ENCODE measurements at places on chromosomes 2 and 18. TPM values are rescaled to one million over a fixed set of nuclear protein-coding genes. Genes with fewer than 3 reads are reported as not detected.

DNA sequence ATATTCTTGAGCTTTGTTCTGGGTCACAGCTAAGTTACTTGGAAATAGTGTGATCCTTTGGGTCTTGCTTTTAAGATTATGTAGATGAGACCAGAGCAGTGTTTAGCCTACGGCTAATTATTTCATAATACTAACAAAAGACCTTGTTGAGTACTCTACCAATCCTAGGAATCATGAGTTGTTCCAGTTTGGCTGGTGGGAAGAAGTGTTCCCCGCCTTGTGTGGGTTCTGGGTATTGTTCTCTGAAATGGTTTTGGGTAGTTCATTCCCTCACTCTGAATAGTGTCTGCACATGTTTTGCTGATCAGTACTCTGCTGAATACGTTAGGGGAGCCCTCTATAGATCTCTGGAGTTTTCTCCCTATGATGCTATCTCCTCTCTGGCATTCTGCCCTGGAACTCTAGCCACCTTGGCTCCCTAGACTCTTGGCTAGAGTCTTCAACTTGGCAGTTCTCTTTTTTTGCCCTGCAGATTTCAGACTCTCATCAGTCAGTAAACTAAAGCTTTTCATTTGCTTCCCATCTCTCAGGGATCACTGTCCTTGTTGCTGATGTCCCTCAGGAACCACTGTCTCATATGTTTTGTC lies 48.4 kb downstream of the NEMP2 start:
- no peak for DNase-seq
- peaks cover 9% of the 10 kb centered on the region for H3K36me3 ChIP-seq
- no peak overlapping the region for H3K27ac ChIP-seq
- H3K4me1 ChIP-seq: peaks cover 26% of the 10 kb centered on the region
- no peak overlapping the region for H3K4me3 ChIP-seq

GRCh38 chr2:233980955-233981561 lies 63.9 kb downstream of the TRPM8 start:
- no peak for DNase-seq
- H3K4me3 ChIP-seq: no peak overlapping the region
- H3K27ac ChIP-seq: no peak overlapping the region
- H3K27me3 ChIP-seq: no peaks in the 10 kb centered on the region
- H3K4me1 ChIP-seq: peaks cover 23% of the 10 kb centered on the region

DNA sequence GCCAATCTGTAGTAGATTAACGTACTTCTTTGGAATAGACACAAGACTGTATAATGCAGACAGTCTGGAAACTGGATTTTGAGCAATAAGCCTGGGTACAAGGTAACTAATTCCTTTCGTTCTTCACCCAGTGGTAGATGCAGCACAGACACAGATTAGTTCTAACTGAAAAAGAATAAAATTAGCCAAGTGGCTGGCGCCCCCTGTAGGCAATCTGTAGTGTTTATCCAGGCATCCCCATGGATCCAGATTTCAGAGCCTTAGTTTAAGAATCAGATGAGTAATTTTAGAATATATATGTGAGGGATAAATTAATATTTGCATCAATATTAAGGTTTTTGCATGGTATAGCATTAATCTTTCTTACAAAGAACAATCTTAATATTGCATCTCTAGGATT lies 563.9 kb downstream of the DCC start:
- H3K27ac ChIP-seq: no peak overlapping the region
- no peaks in the 10 kb centered on the region for H3K27me3 ChIP-seq
- H3K36me3 ChIP-seq: no peaks in the 10 kb centered on the region
- H3K4me3 ChIP-seq: no peak overlapping the region

DNA sequence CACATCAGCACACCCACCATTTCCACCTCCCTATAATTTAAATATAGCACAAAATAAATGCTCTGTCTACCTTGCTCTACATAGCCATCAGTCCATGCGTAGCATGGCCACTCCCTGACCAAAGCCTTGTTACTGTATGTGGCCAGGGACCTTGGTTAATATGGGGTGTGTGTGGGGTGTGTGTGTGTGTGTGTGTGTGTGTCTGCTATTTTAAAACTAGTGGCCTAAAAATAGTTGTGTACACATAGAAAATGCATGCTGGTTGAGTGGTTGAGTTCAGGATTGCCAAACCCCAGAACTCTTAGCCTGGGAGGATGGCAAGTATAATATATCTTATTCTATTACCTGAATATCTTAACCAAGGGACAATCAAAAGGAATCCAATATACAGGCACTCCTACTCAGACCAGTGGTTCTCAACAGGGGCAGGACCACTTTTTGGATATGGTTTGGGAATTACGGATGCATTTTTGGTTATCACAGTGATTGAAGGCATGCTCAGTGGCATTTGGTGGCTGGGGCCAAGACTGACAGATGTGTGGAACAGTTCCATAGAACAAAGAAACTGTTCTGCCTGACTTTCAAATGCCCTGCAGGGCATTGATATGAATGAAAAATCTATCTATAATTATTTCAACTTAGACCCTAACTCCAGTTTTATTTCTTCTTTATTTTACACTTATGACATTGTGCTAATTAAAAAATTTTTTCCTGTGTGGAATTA lies 72.3 kb upstream of the PSME4 start:
- H3K27me3 ChIP-seq: no peaks in the 10 kb centered on the region
- no peak for DNase-seq
- peaks cover 15% of the 10 kb centered on the region for H3K4me1 ChIP-seq
- no peak overlapping the region for H3K27ac ChIP-seq
- no peak overlapping the region for H3K4me3 ChIP-seq

GRCh38 chr18:62485684-62486083 lies 37.1 kb upstream of the ZCCHC2 start:
- H3K4me3 ChIP-seq: peak overlapping the region; percentile 57
- H3K27ac ChIP-seq: no peak overlapping the region
- H3K4me1 ChIP-seq: peaks cover 20% of the 10 kb centered on the region
- H3K36me3 ChIP-seq: peaks cover 11% of the 10 kb centered on the region
- peaks cover 22% of the 10 kb centered on the region for H3K27me3 ChIP-seq
- peak; percentile 12 for DNase-seq

DNA sequence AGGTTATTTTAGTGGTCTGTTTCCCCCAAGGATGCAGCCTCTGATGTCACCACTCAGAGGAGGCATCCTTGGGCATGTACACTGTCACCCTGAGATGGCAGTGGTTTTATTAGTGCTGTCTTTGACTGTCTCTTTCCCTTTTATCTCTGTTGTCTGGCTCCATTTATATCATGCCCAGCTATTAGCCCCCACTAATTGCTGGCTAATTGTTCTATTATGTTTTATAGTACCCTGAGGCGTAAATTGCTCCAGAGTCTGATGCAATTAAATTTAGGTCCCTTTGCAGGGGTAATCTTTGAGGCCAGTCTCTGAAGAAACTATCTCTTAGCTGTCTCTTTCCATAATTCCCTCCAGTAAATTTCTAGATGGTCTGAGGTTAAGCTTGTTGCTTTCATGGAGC lies 301.0 kb upstream of the KLHL29 start:
- DNase-seq: no peak
- H3K27me3 ChIP-seq: no peaks in the 10 kb centered on the region
- H3K4me1 ChIP-seq: no peaks in the 10 kb centered on the region
- no peak overlapping the region for H3K27ac ChIP-seq
- H3K4me3 ChIP-seq: no peak overlapping the region

MOGAT1 gene
- total RNA-seq: not detected

LDAH gene
- 26.7 TPM for total RNA-seq

TUBA4A gene
- total RNA-seq: 99.8 TPM

CEBPZOS gene
- total RNA-seq: 39.7 TPM

SLC9A4 gene
- not detected for total RNA-seq

LRRC30 gene
- total RNA-seq: not detected

MC5R gene
- total RNA-seq: not detected

Data from activated T-cell treated with anti-CD3 and anti-CD28 coated beads, Interleukin-2, amount 50 U/mL, for 72 hours (primary cell).